Breast epithelium (tissue), 4 donors: ENCODE measurements at places on chromosomes 7 and 10.

- H3K4me1 ChIP-seq = no peaks in the 10 kb centered on the region
- no peak for DNase-seq
- no peak overlapping the region for H3K27ac ChIP-seq
- H3K4me3 ChIP-seq = no peak overlapping the region
- no peaks in the 10 kb centered on the region for H3K27me3 ChIP-seq
Observed at GRCh38 chr10:116948530-116948870, 56.5 kb downstream of the SHTN1 start.

DNA sequence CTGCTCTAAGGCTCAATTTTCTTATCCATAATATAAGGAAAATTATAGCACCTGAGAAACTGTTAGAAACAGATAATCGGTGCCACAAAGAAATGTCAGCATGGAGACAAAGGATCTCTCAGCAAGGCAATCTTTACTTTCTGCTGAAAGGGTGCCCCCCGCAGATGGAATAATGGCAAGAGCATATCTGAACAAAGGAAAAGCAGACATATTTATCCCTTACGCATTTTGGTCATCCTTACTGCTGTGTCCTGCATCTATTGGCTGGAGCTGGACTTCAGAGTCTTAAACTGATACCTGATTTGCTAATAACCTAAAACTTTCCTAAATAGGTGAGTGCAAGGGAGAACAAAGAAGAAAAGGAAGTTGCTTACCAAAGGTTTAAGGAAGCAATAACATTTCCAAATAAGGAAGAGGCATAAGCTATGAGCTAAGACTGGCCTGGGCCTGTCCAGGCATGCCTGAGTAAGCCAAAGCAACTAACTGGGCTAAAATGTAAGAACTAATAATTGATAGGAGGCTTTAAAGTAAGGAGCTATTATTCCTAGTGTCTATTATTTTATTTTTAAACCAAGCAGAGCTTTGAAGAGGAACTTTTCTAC lies 39.6 kb upstream of the ELMO1 start:
- no peaks in the 10 kb centered on the region for H3K27me3 ChIP-seq
- no peak overlapping the region for H3K27ac ChIP-seq
- no peaks in the 10 kb centered on the region for H3K36me3 ChIP-seq
- H3K4me1 ChIP-seq = no peaks in the 10 kb centered on the region
- no peak overlapping the region for H3K4me3 ChIP-seq
- DNase-seq = no peak

DNA sequence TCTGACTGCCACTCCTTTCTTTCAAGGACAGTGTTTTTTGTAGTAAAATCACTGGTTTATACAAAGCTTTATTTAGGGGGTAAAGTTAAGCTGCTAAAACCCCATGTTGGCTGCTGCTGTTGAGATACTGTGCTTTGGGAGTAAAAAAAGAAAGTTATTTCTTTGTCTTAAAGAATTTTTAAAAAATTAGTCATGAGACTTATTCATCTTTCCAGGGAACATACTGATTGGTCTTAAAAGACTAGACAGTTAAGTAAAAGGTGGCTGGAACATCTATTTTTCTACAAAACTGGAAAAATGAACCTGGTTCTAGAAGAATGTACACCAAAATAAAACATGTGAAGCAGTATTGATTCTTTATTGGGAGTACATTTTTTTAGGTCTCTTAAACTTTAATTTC lies 20.6 kb downstream of the BBIP1 start:
- no peaks in the 10 kb centered on the region for H3K4me1 ChIP-seq
- no peak for DNase-seq
- no peak overlapping the region for H3K4me3 ChIP-seq
- no peak overlapping the region for H3K27ac ChIP-seq
- no peaks in the 10 kb centered on the region for H3K27me3 ChIP-seq

DNA sequence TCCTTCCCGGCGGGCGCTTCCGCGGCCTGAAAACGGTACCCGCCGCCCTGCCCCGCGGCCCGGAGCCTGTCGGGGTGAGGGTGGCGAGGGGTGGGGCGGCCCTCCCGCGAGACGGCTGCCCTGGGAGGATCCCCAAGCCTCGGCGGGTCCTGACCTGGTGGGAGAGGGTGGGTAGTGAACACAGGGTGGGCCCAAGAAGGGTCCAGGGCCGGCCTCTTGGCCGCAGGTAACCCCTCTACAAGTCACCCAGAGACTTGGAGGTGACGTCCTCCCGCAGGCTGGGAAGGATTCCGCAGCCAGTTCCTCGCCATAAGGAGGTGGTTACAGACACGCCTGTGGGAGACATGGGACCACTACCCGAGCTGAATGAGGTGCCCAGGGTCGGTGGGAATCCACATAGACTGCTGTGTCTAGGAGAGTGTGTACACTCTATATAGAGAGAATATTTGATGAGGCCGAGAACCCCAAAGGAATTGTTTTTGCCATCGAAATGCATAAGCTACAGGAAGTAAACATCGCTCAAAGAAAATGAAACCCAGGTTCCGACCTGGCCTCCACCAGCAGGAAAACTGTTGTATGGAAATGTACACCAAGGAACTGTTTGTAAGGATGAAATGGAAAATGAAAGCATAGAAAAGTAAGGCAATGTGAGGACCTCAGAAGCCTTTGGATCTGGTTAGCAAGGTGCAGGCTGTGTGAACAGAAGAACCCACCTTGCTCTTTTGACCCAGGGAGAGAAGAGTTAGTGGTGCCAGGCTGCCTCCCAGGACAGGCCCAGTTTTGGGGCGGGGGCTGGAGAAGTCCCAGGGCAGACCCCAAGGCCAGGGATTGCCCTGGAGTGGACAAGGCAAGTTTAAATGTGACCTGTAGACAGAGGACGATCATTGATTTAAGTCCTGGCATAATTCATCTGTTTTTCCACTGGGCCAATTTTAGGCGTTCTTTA lies 659 bp downstream of the OPTN start:
- no peaks in the 10 kb centered on the region for H3K27me3 ChIP-seq
- no peaks in the 10 kb centered on the region for H3K4me1 ChIP-seq
- H3K27ac ChIP-seq = peak overlapping the region; percentile 95
- DNase-seq = peak; percentile 34
- no peaks in the 10 kb centered on the region for H3K36me3 ChIP-seq
- H3K4me3 ChIP-seq = peak overlapping the region; percentile 93

DNA sequence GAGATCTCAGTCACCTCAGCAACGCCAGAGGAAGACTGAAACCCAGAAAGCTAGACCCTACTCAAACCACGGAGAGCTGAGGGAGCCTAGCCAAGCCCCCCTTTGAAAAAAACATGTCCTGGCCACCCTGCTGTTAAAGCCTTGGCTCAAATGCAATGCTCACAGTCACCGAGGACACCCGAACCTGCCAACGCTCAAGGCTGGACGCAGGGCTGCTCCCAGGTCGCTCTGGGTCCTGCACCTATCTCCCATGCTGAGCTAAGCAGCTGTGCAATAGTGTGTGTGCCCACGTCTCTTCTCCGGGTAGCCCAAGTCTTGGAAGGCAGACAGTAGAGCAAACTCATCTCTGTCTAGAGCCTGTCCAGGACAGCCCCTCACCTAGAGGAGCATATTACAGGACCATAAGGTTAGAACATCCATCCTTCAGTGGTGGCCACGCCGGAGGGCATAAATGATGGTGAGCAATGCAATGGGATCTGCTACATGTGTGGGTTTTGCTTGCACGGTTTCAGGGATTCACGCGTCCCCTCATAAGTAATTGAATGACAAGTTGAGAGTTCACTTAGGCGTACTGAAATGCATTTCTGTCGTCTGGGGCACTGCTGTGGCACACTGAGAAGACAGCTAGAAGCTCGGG lies 94.2 kb upstream of the DDC start:
- no peak for DNase-seq
- no peak overlapping the region for H3K27ac ChIP-seq
- no peaks in the 10 kb centered on the region for H3K36me3 ChIP-seq
- no peak overlapping the region for H3K4me3 ChIP-seq

DNA sequence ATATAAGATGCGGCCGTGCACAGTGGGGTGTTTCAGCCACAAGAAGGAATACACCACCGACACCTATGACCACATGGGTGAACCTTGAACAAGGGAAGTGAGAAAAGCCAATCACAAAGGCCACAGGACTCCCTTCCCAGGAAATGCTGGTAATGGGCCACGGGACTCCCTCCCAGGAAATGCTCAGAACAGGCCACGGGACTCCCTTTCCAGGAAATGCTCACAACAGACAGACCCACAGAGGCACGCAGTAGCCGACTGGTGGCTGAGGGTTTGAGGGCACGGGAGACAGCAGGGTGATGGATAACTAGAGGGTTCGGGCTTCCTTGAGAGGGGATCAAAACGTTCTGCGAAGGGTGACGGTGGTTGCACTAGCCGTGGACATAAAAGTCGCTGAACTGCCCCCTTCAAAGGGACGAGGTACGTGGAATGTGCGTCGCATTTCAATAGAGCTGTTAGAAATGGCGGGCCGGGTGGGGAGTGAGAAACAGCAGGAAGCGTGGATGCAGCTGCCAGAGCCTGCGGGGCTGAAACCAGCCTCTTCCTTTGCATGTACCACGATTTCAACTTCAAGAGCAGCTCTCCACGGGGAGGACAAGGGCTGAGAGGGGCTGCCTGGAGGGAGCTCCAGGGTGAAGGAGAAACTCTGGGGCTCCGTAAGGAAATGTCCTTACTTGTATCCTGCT lies 274.0 kb downstream of the ELFN1 start:
- no peaks in the 10 kb centered on the region for H3K36me3 ChIP-seq
- no peak for DNase-seq
- H3K27ac ChIP-seq = no peak overlapping the region
- no peak overlapping the region for H3K4me3 ChIP-seq

DNA sequence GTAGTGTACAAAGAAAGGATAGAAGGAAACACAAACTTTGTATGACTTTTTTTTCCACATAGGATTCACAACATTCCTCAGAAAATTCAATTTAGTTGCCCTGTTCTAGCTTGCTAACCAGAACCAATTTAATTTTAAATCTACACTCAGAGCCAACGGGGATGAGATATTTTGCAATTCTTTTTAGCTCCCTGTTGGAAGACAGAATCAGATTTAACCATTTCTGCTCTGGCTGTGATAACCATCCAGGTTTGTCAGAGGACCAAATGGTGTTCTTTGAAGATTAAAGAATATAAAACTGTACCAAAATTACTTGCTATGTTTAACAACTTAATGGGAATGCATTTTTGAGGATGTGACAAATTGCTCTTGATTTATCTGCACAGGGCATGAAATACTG lies 319.7 kb downstream of the HPSE2 start:
- no peaks in the 10 kb centered on the region for H3K4me1 ChIP-seq
- H3K36me3 ChIP-seq = no peaks in the 10 kb centered on the region
- no peak overlapping the region for H3K27ac ChIP-seq
- no peak for DNase-seq

- H3K36me3 ChIP-seq = no peaks in the 10 kb centered on the region
- no peaks in the 10 kb centered on the region for H3K27me3 ChIP-seq
- no peaks in the 10 kb centered on the region for H3K4me1 ChIP-seq
Observed at GRCh38 chr7:5657901-5658300, 123.6 kb downstream of the RNF216 start.

- no peaks in the 10 kb centered on the region for H3K4me1 ChIP-seq
- H3K27me3 ChIP-seq = no peaks in the 10 kb centered on the region
- H3K36me3 ChIP-seq = no peaks in the 10 kb centered on the region
- no peak overlapping the region for H3K27ac ChIP-seq
- H3K4me3 ChIP-seq = no peak overlapping the region
- DNase-seq = no peak
Observed at GRCh38 chr7:110539216-110539615, 551.7 kb upstream of the LRRN3 start.

DNA sequence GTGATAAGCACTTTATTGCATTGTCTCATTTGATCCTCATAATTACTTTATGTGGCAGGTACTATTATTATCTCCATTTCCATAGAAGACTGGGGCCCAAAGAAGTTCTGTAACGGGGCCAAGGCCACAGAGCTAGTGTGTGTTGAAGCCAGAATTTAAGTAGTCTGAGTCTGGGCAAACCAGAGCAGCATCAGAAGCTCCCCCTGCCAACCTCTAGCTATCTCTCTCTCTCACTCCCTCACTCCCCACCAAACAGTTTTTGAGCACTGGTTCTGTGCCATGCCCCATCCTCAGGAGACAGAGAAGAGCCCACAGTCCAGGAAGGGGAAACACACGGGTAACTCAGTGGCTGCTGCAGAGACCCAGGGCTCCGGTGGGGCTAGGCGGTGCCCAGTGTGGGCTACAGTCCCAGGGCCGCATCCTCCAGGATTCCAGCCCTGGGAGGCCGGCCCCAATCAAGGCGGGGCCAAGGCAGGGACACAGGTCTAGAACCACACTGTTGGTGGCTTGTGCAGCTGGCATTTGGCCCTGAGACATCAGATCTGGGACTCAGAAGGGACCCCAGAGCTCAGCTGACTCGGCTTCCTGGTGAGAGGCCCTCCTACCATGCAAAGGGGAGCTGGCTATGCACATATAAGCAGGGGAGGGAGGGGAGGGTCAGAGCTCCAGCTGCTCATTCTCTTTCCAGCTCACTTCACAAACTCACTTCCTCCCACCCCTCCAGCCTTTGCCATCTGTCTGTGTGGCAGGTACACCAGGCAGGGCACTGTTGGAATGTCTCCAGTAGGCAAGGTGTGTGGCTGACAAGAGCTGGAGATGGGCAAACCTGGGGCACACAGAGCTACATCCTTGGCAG lies 34.4 kb downstream of the COL13A1 start:
- H3K36me3 ChIP-seq = no peaks in the 10 kb centered on the region
- no peak overlapping the region for H3K4me3 ChIP-seq

DNA sequence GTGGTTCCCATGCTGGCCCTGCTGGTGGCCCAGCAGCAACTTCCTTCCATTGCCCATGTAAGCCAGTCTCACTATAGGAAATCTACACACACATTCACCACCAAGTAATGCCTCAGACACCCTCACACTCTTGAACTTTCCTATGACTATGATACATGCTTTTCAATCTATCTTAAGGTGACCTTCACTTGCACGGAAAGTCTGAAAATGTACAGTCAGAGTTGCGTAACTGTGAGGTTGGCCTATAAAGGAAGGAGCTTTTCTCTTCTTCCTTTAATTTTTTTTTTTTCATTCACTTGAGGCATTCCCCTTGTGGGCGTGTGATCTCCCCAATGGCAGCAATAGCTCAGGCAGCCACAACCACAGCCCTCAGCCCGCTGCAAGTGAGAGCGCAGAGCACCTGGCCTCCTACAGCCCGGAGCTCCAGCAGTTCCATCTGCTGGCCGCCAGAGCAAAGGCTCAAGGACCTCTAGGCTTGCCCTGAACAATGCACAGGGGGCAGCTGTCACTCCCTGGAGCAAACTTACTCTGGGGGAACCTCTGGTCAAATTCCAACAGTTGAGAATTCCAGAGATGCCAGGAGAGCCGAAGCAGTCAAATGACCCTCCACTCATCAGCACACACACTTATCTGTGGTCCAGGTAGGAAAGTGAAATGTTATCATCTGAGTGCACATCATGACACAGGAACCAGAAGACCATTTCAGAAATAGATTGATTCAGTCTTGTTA lies 123.1 kb upstream of the ADO start:
- no peak for DNase-seq
- H3K4me3 ChIP-seq = no peak overlapping the region
- H3K36me3 ChIP-seq = no peaks in the 10 kb centered on the region
- H3K27me3 ChIP-seq = no peaks in the 10 kb centered on the region

- no peaks in the 10 kb centered on the region for H3K4me1 ChIP-seq
- no peak overlapping the region for H3K4me3 ChIP-seq
- no peak for DNase-seq
Observed at GRCh38 chr10:7192831-7193361, 217.9 kb downstream of the SFMBT2 start.

GRCh38 chr10:103196516-103196915 lies 3.4 kb upstream of the NT5C2 start:
- no peak for DNase-seq
- H3K4me3 ChIP-seq = no peak overlapping the region
- H3K36me3 ChIP-seq = no peaks in the 10 kb centered on the region
- H3K4me1 ChIP-seq = no peaks in the 10 kb centered on the region
- no peaks in the 10 kb centered on the region for H3K27me3 ChIP-seq

GRCh38 chr10:48444861-48445841 lies 138.7 kb downstream of the MAPK8 start:
- H3K27ac ChIP-seq = no peak overlapping the region
- no peaks in the 10 kb centered on the region for H3K36me3 ChIP-seq
- H3K4me3 ChIP-seq = no peak overlapping the region
- DNase-seq = no peak
- no peaks in the 10 kb centered on the region for H3K4me1 ChIP-seq
